ENCODE measurements at places on chromosomes 11 and 22.

GRCh38 chr11:15943418-15944197 is 412.7 kb downstream of the SOX6 start:
- no peak for DNase-seq

DNA sequence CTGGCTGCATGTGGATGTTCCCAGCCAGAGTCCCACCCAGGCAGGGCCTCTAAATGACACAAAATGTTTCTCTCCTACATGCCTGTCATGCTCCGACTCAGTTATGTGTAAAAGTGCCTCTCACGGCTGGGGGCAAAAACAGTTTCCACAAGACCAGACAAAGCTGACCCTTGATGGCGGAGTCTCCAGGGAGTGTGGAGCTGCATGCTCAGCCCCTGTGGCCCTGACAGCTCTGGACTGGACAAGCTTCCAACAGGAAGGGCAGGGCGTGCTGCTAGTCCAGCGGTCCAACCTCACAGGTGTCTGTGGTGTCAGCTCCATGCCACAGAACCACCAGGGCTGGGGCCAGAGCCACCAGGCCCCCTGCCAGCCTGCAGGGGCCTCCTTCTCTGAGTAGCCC is 149.6 kb downstream of the CRYBB2 start:
- no peak for DNase-seq

GRCh38 chr11:69771466-69771865 is 3.7 kb downstream of the FGF4 start:
- peak; percentile 63 for DNase-seq

- DNase-seq, result peak; percentile 75
Measured at GRCh38 chr22:25942856-25943411, 200.9 kb downstream of the MYO18B start.

- peak; percentile 78 for DNase-seq
Measured at GRCh38 chr22:45090497-45090910, 73.2 kb upstream of the NUP50 start.

DNA sequence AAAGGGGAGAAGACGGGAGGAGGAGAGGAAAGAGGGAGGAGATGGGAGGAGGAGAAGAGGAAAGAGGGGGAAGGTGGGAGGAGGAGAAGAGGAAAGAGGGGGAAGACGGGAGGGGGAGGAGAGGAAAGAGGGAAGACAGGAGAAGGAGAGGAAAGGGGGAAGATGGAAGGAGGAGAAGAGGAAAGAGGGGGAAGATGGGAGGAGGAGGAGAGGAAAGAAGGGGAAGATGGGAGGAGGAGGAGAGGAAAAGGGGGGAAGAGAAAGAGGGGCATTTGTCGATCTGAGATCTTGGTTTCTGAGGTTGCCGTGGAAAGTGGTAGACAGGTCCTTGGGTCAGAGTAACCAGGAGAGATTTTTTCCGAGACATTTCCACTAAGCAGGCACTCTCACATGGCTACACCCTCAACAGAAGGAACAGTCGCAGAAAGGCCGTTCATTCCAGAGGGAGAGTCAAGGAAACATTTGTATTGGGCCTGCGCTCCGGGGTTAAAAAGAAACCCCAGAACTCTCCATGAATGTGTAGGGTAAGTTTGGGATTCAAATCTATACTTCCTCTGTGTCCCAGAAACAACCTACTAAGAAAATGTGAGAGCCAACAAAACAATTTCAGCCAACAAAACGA is 39.8 kb upstream of the CARS1 start:
- no peak for DNase-seq

DNA sequence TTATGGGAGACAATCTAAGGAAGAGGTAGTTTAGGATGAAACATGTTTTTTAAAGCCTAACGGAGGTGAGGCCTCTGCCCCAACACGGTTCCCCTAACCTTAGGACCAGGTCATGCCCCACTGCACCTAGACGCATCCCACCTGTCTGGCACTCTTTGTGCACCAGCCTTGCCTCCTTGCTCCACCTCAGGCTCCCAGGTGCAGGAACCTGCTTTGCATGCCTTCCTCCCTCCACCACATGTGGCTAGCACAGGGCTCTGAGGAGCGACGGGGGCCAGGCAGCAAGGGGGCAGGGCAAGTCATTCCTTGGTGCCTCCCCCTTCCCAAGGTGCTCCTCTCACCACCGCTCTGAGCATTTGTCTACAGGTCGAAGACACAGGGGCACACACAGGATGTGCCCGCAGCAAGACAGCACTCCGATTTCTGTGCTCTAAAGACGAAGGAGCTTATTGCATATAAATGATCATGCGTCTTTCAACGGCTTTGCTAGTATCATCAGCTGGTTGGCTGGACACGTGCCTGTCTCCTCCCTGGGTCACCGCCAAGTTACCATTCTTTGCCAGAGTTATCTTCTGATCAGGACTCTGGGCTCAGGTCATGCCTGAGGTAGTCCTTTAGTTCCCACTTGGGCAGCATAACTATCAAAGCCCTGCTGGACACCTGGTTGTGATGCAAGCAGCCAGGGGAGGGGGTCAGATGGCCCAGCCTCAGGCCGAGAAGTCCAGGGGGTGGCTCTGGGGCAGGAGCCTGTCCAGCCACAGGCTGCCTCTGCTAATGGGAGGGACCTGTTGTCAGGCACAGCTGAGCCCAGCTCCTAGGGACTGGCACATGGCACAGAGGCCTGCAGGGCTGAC is 172.0 kb upstream of the NTM start:
- DNase-seq, result no peak

- no peak for DNase-seq
Measured at GRCh38 chr22:37057796-37058510, 6.4 kb downstream of the KCTD17 start.

DNA sequence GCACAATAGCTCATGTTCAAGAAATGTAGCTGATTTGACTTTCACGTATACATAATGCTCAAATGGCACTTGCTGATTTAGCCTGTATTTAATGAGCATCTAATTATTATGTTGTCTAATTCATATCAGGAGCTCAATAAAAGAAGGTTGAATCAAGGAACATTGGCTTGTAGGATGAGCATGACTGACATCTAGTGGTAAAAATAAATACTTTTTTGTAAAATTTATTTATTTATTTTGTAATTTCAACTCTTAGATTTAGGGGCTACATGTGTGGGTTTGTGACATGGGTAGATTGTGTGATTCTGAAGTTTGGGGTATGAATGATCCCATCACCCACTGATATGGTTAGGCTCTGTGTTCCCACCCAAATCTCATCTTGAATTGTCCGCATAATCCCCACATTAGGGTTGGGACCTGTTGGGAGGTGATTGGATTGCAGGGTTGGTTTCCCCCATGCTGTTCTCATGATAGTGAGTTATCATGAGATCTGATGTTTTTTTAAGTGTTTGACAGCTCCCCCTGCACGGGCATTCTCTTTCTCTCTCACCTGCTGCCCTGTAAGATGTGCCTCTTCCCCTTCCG is 1.7 kb upstream of the OR52E5 start:
- DNase-seq, result no peak

GRCh38 chr11:66454247-66454646 is 12.5 kb upstream of the PELI3 start:
- DNase-seq, result no peak

- DNase-seq, result no peak
Measured at GRCh38 chr22:33382436-33382835, 324.3 kb upstream of the SYN3 start.

DNA sequence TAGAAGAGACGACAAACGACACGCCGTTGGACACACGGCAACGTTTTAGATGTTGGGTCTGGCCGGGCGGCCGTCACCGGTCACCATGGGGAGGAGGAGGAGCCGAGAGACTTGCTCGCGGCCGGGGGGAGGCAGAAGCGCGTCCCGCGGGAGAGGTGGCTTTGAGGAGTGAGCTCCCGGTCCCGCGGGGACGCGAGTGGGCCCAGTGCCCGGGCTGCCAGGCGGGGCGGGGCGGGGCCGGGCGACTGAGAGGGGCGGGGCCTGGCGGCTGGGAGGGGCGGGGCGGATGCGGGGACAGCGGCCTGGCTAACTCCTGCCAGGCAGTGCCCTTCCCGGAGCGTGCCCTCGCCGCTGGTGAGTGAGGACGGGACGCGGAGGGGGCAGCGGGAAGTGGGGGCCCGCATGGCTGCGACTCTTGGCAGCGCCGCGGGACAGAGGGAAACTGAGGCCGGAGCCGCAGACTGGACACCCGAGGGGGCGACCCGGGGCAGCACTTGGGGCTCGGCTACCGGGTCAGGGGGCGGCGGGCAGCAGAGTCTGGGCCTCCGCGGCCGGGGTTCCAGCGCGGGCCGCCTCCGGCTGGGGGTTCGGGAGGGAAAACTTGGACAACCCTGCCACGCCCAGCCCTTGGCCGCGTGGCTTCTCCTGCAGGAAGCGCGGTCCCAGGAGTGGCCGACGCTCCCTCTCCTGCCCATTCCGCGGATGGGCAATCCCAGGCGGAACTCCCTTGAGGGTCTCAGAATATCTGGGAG is at the start of gene TSPO:
TSS of gene TSPO (plus strand) at position 309 of the 752 bp plus-strand sequence. CDS start 7,680 bp downstream, outside the sequence.
- DNase-seq, result no peak

- DNase-seq, result no peak
Measured at GRCh38 chr11:46560300-46560991, 33.4 kb downstream of the AMBRA1 start.

DNA sequence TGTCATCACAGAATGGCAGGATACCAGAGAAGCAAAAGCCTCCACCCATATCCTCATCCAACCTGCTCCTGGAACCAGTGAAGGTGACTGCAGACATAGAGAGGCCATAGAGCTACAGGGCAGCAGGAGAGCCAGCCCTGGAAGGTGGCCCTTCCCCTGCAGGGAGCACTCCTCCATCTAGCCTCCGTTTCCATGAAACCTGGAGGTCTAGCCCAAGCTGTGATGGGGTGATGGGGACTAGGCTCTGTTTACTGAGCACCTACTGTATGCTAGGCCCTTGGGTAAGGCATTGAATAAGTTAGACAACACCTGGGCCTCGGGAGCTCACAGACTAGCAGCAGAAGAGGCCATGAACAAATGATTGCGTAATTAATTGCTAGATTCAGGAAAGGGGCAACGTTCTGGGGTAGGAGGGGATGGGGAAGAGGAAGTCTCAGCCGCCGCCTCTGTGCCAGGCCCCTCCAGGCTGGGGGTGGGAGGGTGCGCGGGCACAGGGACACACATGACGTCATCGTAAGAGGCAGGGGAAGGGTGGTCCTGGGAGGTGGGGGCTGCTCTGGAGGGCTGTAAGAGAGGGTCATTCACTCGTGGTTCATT is 784 bp upstream of the SYNGR1 start:
- DNase-seq, result no peak

DNA sequence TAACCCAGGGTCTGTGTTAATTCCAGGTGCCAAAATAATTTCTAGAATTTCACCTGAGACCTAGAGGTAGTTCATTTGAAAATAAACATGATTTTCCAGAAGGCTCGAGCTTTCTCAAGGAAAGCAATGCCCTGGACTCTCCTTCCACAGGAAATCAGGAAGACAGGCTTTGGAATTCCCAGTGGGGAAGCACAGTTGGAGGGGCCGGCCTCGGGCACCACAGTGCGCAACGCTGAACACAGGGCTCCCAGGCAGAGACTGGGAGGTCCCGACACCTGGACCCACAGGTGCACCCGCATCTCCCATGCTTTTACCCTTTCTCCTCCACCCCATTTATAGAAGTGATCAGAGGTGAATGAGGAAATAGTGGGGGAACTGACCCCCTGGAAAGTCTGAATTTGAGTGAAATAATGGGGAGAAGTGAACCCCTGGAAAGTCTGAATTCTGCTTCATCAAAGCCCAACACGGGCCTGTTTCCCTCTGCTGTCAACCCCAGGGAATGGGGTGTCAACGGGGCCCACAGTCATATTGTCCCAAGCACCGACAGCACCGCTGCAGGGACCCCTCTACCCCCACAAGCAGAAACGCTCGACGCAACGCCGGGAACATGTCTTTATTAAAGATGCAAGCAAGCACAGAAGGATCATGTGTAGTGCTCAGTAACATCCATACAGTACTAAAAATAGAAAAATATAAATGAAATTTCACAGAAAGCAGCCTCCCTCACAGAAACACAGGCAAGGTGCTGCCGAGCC is 12.0 kb upstream of the EFCAB6 start:
- no peak for DNase-seq

DNA sequence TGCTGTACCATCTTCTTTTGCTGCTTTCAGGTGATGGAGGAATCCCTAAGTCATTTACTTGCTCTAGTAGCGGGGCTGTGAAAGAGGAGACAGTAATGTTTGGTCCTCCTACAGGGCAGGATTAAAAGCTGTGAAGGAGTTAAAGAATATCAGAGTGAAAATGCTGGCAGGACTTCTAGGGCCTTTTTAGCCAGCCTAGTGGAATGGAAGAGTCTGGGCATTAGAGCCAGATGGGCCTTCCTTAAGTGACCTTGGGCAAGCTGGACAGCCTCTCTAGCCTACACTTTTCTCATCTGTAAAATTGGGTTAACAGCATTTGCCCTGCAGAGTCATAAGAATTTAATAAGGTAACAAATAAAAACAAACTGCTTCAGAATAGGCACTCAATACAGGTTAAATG is 114.7 kb downstream of the RBFOX2 start:
- no peak for DNase-seq

- no peak for DNase-seq
Measured at GRCh38 chr11:73210916-73211667, 7.0 kb upstream of the P2RY2 start.

DNA sequence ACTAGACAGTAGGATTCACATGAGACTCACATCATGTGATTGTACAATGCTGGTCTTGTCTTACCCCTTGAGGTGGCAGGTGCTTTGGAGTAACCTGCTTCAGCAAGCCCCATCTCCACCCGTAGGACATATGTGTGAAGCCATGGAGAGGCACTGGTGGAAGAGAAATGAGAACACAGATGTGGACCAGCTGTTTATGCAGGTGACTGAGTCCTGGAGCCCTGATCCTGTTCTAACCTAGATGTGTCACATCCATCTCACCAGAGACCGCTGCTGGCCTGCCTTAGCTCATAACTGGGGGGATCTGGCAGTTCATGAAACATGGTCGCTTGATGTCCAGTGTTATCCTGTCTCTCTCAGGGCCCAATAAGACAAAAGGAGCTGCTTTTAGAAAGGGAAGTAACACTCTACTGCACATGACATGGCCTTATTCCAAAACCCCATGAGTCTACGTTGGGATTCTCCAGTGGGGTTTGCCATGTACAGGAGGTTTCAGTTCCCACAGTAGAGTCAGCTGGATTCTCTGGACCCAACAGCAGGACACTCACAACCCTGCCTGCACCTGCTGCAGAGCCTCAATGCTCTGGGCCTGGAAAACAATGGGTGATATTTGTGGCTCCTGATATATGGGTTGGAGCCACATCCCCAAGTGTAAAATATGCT is 62.0 kb downstream of the GGTLC2 start:
- DNase-seq, result no peak

DNA sequence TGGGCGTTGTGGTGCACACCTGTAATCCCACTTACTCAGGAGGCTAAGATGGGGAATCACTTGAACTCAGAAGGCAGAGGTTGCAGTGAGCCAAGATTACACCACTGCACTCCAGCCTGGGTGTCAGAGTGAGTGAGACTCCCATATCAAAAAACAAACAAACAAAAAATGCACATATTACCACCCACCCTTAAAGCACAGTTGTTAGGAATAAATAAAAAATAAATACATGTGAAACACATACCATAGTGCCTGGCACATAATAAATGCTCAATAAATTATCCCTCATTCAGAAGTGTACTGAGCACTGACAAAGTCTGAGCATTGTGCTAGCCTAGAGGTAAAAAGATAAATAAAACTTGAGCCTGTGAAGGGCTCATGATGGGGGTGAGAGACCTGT is 9.0 kb upstream of the JAML start:
- DNase-seq, result no peak

All from NT2/D1 (cell line).